AG04450 (cell line): ENCODE measurements at places on chromosomes 3 and 15.

GRCh38 chr3:40719660-40720287 lies 195.0 kb downstream of the ZNF621 start:
- DNase-seq = no peak

DNA sequence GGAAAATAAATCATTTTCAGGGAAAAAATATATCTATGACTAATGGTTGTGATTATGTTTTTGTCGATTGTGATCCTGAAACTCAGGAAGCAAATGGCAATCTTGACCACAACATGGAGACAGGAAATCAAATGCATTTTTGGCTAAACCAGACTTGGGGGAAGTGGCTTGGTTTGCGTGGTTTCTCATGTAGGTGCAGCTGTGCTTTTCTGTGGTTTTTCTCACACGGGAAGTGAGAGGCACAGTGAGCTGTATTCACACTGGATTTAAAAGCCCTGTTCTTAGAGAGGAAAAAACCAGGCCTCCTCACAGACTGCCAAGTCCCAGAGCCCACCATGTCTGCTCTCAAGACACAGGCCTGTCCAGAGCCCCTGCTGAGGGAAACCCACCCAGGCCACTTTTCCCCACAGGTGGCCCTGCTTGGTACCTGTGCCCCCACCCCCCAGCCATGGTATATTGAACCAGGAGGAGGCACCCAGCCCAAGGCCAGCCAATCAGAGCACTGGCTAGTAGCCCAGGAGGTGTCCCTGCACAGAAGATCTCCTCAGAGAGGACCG lies 46.1 kb downstream of the BTD start:
- peak; percentile 90 for DNase-seq

DNA sequence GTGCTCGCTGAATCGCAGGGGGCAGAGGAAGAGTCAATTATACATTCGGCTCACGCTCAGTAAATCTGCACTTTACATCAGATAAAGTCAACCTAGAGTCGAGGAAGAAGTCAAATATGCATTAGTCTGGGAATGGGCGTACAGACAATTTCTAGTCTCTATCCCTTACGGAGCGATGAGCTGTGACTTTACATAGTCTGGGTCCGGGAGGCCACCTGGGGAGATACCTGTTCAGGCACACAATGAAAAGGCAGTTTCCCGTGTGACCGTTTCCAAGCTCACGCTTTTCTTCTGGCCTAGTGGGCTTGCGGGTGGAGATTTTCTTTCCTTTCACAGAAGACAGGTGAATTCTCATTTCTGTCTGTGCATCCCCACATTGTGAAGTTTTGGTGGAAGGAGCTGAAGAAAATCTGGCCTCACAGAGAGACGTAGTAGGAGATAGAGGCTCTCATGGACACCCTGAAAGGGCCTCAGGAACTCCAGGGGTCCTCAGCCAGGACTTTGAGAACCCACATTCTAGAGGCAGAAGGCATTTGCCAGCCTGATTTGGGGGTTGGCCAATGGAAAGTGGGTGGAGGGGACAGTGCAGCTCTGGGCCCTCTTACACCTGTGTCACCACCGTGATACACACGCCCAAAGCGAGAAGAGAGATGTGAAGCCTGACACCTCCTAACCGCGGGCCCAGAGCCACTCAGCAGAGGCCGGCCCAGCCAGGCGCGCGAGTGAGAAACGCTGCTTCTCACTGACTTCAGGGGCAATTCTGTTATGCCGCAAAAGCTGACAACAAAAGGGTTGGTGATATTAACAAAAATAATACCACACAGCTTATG lies 10.7 kb upstream of the OCA2 start:
- DNase-seq = no peak

DNA sequence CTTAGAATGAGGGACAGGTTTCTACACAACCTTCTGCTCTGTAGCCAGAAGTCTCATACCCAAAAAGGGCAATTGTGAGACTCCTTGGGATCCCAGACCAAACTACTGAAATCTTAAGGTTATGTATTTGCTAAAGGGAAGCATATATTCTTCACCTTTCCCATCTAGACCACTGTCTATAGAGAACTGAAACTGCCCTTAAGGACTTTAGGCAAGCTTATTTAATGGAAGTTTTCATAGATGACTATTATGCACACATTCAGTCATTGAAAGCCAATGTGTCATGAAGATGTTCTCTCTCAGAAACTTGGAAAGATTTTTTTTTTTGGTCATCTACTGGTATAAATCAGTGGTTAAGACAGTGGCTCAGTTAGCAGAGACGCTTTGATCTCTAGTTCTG lies 365.3 kb downstream of the MCTP2 start:
- DNase-seq = no peak

DNA sequence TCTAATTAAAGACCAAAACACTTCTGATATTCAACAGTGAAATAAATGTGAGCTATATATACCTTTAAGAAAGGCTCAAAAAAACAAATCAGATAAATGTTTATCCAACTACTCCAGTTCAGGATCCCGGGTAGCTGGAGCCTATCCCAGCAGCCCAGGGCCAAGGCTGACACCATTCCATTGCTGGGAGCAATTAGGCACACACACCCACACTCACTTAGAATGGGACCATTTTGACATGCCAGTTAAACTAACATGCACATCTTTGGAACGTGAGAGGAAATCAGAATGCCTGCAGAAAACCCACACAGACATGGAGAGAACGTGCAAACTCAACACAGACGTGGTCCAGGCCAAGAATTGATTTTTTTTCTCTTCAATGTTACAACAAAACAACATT lies 30.0 kb upstream of the PLSCR4 start:
- DNase-seq = no peak

- DNase-seq = no peak
Observed at GRCh38 chr3:42690766-42691680, 5.7 kb downstream of the KLHL40 start.

GRCh38 chr3:167973901-167974300 lies 121.8 kb downstream of the GOLIM4 start:
- DNase-seq = no peak

- no peak for DNase-seq
Observed at GRCh38 chr15:73075160-73075859, 23.0 kb downstream of the NEO1 start.

DNA sequence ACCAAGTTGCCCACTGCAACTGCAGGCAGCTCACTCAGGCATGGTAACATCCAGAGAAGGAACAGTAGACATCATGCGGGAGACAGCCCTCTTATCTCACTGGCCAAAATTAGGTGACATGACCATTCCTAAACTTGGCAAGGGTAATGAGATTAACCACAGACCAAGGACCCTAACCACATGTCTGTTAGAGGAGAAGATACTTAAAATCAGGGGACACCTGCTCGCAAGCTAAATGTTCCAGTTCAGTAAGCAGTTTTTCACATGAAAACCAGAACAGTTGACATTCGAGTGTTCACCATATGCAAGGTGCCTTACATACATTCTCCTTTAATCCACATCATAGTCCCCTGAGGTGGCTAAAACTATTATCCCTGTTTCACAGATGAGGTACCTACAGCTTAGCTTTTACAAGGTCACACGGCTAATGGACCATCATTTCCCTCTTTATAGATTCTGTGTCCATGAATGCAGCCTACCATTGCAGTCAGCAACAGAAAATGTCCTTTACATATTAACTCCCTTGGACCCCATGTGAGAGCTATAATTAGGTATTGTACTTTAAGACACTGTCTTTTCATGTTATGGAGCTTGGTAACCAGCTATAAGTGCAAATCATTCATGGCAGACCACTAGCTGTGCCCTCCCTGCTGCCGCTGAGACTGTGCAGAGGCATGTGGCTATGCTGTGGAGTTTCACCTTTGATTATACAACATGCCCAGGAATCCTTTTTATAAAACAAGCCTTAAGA lies 154.1 kb downstream of the LIPC start:
- no peak for DNase-seq

DNA sequence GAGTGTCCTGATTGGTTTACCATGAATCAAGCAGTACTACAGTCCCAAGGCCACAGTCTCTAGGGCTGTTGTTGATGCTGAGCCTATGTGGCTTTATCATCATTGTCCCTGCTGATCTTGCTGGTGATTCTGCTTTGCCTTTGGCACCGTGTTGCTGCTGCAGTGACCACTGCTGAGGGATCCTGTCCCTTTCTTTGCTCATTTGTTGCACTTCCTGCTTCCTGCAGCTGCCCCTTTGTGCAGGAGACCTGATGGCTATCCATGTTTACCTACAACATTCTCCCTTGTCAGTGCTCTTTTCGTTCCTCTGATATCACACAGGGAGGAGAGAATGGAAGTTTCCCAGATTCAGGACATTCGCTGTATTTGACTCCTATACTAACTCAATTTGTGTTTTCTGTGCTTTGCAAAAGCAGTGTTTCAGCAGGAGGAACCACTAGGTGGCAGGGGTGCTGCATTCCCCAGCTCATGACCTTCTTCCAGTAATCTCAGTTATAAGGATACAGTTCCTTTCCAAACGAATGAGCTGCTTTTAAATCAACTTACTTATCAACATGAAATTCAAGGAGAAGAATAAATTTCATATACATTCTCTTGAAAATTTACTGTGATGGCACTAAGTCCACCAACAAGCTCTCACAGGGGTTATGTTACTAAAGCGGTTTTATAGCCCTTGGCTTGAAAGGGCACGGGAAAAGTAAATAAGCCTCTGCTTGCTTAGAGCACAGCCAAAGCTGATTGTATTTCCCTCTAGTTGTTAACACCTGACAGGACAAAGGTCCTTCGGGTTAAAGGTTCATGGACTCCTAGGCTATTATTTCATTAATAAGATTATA lies 9.7 kb upstream of the THUMPD3 start:
- DNase-seq = no peak

- DNase-seq = no peak
Observed at GRCh38 chr15:45662375-45662774, 27.5 kb downstream of the SQOR start.

DNA sequence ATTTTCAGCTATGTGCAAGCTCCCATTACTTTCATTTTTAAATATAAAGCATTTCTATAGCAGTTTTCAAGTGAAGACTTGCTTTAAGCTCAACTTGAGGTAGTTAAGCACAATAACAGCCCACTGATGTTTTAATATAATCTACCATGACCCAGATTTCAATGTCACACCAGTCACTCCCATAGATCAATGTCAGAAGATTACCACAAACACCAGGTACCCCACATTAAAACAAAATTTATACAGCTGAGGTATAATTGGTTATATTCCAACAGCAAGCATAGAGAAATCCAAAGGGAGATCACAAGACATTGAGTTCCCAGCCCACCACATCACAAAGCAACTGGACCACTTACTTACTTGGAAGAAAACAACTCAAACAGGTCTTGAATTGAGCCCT lies 22.8 kb downstream of the GTPBP8 start:
- DNase-seq = no peak

- DNase-seq = no peak
Observed at GRCh38 chr3:184659797-184660301, 52.0 kb downstream of the MAGEF1 start.

- no peak for DNase-seq
Observed at GRCh38 chr3:169083163-169083562, 580.3 kb downstream of the MECOM start.
